ENCODE measurements at places on chromosomes 16 and 17.

DNA sequence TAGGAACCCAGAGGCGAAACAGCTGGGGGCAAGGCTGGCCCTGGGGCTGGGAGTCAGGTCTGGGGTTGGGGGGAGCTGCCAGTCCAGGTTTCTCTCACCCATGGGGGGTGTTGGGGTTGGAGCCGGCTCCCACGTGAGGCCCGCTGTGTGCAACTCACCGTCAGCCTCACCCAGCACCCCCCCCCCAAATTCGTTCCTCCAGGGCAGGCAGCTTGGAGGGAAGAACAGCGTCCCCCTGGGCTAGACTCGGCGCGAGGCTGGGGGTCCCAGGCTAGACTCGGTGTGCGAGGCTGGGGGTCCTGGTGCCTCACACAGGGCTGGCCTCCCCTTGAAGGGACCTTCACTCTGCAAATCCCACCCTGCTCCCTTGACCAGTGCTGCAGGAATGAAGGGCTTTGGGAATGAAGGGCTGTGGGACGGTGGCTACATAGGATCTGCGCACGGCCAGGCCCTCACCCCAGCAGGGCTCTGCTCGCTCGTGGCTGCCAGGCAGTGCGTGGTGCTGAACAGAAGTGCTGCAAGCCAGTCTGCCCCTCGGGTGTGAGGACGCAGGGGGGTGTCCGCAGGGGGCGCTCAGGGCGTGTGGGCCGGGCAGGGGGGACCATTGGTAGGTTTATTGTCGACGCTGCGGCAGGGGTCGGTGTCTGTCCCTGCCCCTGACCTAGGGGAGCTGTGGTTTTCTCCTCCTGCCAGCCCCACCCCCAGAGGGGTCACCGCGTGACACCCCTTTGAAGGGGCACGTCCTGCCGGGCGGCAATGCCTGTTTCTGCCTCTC is 74.7 kb downstream of the KLHDC4 start:
- no peak for DNase-seq

- peak; percentile 97 for DNase-seq
These were observed at the start of gene B9D1 for GRCh38 chr17:19362277-19363113. TSS of gene B9D1 (minus strand) at chr17:19362723. CDS start at chr17:19362569, 154 bp downstream.

DNA sequence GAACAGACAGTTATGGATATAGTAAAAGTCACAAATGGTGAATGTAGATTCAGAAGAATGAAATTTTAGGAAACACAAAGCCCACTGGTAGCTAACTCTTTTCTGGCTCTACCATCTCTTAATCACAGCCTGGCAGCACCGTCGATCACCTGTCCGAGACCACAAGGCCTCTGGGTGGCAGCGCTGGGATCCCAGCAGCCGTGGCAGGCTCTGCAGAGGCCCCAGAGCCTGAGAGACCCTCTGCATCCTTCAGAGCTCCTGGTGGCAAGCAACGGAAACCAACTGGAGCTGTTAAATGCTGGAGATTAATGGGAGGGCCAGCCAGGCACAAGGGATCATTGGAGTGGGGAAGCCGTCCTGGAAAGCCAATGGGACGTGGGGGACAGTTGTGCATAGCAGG is 26.3 kb downstream of the LAT start:
- no peak for DNase-seq

GRCh38 chr17:80794281-80795089 is 197.2 kb upstream of the CHMP6 start:
- DNase-seq = no peak

- DNase-seq = no peak
These were observed 55.7 kb downstream of the OR1D5 start for GRCh38 chr17:3007651-3008121.

GRCh38 chr17:18261659-18262058 is 1.2 kb downstream of the MIEF2 start:
- DNase-seq = no peak

- no peak for DNase-seq
These were observed 116.4 kb upstream of the SMURF2 start for GRCh38 chr17:64778240-64779097.

GRCh38 chr17:72726936-72727335 is 365.6 kb downstream of the SLC39A11 start:
- DNase-seq = peak; percentile 84

- DNase-seq = peak; percentile 73
These were observed 36.6 kb upstream of the EMP2 start for GRCh38 chr16:10616756-10617640.

GRCh38 chr16:68659412-68660358 is 14.6 kb downstream of the CDH3 start:
- DNase-seq = no peak
